HuH-7.5 (cell line): ENCODE measurements at places on chromosomes 2 and 18.

DNA sequence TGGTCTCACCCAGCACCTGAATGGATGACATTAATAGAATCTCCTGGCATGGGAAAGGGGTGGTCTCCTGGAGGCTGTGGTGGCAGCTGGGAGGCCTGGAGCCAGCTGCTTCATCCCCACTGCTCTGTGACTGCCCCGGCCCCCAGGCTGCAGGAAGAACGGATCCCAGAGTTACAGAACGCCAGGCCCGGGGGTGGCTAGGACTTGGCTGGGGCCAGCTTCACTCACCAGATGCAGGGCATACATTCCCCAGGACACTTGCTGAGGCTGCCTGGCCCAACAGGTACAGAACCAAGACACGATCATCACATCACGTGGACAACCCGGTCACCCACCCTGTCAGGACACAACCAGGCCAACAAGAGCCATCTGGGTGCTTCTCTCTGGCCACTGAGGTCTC is 178.6 kb upstream of the SALL3 start:
- DNase-seq, result no peak

DNA sequence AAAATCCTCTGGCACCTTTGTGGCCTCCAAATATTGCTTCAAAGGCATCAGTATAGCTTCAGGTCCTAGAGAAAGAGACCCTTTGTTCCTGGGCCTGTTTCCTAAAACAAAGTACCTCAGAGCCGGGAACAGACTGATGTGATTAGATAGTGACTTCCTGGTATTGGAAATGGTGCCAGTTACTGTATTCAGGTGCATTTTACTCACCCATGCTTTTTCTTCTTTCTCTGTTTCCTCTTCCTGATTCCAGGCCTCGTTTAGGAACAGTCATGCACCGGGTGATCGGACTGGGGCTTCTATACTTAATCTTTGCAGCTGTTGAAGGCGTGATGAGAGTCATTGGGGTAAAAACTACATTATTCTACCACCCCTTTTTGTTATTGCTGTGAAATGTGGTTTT is 34.3 kb downstream of the TMEM87B start:
- no peak for DNase-seq

DNA sequence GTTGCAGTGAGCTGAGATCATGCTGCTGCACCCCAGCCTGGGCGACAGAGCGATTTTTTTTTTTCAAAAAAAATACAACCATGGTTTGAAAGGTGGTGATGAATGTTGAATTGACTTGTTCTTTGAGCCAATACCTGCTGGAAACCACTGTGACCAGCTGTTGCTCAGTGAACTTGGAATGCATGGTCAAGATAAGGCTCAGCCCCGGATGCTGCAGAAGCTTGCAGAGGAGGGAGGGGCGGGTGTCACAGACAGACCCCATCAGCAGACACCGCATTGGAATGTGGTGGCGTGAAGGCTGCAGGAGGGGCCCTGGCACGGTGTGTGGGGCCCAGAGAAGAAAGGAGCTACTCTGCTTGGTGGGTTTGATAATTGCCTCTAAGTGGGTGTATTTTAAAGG is 91.6 kb downstream of the ITGB1BP1 start:
- DNase-seq, result no peak

DNA sequence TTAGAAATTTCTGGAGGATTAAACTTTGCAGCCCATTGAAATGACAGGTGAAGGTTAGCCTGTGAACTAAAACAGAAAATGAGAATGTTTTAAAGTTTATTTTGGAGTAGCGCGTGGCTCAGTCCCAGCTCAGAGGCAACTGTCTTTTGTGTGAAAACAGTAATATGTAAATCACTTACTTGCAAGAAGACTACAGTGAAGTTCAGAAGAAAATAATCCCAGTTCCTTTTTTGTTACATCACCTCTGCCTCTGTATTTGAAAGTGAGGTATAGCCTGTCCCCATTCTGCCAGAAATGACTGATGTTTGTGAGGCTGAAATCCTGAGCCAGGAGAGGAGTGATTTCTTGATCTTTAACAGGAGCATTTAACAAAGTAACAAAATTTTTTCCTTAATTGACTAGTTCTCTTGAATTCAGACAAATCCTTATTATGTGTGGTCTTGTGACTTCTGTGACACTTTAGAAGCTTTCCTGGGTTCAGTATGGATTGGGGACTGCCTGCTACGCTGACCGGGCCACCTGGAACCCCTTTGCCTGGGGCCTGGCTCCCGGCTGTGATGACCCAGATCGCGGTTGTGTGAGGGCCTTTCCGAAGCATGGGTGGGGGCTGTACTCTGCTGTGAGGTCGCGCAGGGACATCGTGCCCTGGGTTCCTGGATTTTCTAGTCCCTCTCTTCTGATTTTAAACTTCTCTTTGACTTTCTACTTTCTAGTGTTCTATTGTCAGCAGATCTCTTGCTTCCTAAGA is 24.3 kb downstream of the TRAPPC12 start:
- DNase-seq, result no peak

GRCh38 chr18:26482569-26482968 is 65.8 kb downstream of the KCTD1 start:
- DNase-seq, result no peak

DNA sequence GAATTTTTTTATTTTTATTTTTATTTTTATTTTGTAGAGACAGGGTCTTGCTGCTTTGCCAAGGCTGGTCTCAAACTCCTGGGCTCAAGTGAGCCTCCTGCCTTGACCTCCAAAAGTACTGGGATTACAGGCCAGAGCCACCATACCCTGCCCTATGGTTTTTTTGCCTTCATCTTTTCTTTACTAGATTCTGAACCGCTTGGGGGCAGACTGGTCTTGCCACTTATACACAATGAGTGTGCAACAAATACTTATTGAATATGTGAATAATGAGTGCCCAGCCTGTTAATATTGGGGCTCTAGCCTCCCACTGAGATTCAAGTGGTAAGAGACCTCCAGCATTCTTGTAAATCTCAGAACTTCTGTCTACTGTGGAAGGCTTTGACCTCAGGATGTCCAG is 3.9 kb downstream of the NCK2 start:
- no peak for DNase-seq

DNA sequence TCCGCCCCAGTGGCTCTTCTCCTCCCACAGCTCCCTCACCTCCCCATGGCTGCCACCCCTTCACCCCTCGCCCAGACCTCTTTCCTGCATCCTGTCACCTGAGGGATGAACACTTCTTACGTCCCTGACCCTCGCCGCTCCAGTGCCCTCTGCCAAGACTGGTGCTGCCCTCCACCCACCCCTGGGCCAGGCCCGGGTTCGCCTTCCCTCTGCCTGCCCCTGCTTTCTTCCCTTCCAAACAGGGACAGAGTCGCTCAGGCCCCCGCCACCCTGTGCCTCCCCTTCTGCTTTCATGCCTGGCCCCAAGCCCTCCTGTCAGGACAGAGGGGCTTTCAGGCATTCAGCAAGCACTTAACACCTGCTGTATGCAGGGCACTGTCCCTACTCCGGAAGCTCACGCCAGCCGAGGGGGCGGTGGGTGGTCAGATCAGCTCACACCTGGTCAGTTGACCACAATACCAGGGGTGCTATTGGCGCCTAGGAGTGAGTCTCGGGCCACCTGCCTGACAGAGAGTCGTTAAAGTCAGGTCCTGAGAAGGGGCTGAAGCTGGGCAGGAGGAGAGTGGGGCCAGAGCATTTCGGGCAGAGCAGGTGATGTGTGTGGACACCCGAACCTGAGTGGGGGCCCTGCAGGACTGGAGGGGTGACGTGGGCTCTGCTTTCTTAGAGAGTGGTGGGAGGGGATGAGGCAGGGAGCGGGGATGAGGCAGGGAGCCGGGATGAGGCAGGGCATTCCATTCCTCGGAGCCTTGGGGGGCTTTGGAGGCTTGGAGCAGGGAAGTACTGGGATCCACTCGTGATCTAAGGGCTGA is 26.0 kb upstream of the HPCAL1 start:
- no peak for DNase-seq

DNA sequence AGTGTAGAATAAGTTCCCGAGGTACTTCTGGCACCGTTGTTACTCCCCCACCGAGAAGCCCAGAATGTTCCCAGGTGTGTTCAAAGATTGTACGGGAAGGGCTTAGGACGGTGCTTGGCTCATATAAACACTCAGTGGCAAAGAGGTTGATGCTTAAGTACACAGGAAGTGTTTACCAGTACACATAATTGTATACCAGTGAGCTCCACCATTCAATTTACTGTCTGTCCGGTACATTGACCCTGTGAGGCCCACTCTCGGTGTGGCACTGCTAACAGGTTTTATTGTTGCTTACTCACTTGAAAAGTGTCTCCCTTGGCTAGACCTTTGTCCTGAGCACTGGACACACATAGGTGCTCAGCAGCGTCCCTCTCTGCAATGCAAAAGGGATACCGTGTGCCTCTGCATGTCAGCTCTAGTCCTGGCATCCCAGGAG is 191.0 kb downstream of the NEDD4L start:
- peak; percentile 41 for DNase-seq

DNA sequence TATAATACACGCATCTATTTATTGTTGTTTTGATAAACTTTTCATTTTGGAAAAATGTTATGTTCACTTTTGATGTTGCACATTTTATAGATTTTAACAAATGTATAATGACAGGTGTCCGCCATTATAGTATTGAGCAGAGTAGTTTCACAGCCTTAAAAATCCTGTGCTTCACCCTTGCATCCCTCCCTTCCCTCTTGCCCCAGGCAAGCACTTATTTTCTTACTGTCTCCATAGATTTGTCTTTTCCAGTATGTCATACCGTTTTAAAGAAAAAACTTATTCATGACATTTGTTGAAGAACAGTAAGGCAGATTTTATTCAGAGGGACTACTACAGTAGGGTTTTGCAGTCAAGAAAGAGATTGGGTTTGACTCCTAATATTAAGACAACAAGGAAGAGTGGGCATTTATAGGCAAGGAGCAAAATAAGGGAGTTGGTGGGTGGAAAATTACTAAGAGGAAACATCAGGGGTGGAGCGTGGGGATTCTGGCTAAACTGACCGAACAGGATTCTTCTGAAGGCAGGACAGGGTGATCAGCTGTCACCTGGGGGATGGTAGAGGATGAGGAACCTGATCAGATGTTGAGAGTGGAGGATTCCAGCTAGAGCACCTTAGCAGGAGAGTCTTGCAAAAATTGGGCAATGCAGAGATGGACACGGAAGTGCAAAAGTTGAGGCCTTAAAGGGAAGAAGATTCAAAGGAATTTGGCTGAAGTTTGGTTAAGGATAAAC is 108.8 kb downstream of the NCK2 start:
- no peak for DNase-seq

DNA sequence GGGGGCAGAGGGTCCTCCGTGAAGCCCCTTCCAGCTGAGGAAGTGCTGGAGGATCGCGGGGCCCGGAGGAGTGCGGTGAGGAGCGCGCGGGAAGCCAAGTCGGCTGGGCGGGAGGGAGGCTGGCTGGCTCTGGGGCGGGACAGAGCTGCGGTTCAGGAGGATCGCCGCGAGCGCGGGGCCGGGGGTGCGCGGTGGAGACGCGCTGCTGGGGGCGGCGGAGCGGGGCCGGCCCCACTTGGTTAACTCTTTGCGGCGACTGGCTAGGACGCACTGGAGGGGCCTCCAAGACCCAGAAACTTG is 464 bp downstream of the CYBRD1 start:
- no peak for DNase-seq

DNA sequence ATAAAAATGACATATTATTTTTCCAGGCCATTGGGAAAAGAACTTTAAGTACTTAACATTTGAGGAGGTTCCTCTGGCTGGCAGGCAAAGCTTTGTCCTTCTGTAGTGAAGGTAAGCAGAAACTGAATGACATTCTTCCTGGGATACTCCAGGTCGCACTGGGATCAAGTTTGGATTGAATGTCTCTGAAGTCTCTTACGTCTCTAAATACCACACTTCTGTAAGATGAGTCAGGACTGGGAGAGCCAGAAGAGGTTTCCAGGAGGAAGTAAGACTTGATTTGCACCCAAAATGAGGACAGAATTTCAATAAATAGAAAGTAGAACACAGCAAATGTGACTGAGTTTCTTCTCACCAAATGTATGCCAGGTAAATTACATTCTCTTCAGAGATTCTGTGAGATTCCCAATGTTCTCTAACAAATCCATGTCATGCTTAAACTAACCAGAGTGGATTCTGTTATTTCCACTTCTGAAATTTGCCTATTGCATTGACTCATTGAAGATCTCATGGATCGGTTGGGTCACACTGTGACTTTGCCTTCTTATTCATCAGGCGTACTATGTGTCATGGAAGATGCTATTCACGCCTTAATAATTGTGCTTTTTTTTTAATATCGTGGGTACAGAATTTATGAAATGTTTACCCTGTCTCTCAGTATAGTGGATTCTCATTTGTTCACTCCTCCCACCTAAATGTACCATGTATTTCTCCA is 25.5 kb upstream of the VIT start:
- no peak for DNase-seq

DNA sequence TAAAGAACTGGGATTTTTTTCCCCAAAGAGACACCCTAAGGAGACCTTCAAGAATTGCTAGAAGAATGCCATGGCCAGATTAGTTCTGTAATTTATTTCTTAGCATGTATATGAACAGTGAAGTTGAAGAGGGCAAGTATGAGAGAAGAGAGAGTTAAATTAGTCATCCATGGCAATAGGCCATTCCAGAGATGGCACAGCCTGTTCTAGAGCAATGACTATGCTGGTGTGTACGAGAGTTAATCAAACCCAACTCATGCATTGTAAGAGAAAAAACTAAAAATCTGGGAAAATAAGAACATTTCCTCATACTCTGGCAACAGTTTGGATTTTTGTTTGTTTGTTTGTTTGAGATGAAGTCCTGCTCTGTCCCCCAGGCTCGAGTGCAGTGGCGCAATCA is 112.1 kb upstream of the PIK3C3 start:
- DNase-seq, result no peak

GRCh38 chr2:217379807-217380206 is 519.9 kb upstream of the TNP1 start:
- no peak for DNase-seq

- DNase-seq, result peak; percentile 76
Measured at GRCh38 chr2:96869822-96870625, at the start of gene SEMA4C. TSS of gene SEMA4C (minus strand) at chr2:96870080. CDS start at chr2:96867886, 2,194 bp downstream.

GRCh38 chr18:57353137-57353939 is 981 bp downstream of the ST8SIA3 start:
- no peak for DNase-seq

DNA sequence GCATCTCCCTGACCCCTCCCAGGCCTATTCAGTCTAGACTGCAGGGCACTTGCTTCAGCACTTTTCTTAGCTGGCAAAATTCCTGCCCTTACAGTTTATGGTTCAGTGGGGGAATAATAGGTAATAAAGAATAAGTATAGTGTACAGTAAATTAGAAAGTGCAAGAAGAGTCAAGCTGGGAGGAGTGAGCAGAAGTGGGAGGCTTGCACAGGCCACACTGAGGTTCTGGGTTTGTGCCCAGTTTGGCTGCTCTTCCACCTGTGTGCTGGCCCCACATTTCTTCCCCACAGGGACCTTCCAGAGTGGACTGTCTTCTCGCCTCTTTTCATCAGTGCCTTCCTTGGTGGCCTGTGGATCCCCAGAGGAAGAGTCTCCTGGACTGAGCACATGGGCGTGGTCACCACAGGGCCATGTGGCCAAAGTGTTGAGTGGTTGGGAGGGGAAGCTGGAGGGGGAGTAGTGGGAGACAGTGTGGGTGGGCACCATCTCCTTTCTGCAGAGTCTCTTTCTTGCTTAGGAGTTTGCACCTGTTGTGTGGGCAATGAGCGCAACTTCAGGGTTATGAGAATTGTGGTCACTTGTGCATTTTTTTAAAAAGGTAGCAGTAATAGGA is 128.6 kb upstream of the ZSWIM2 start:
- DNase-seq, result no peak

GRCh38 chr2:167764772-167765341 is 482.5 kb downstream of the STK39 start:
- no peak for DNase-seq

- peak; percentile 74 for DNase-seq
Measured at GRCh38 chr2:174335988-174336500, 1.3 kb downstream of the SP9 start.
